Stimulated activated CD4-positive, alpha-beta T cell treated with anti-CD3 and anti-CD28 coated beads, TNF-alpha, amount 100 ng/mL, for 24 hours (primary cell): ENCODE measurements at places on chromosomes 5 and 9.

DNA sequence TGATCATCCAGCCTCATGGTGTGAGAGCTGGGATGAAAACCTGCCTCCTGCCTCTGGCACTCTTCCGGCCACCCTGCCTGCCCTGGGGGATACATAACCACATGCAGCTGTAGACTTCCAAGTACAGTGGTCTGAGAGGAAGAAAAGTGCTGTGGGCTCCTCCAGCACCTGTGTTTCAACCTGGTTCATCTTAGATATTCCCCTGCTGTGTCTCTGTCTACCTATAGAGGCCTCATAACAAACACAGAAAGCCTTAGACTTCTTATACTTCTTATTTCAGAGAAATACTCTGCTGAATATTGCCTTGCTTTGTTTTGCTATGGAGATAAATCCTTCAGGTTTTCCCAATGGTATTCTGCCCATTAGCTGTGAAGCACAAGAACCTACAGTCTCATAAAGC lies 19.6 kb upstream of the TNFAIP8 start:
- no peak for DNase-seq

GRCh38 chr5:97231025-97231636 lies 48.1 kb upstream of the RIOK2 start:
- no peak for DNase-seq

- DNase-seq: no peak
Observed at GRCh38 chr9:127866535-127866934, 10.9 kb downstream of the AK1 start.

GRCh38 chr5:107274571-107274970 lies 396.2 kb downstream of the EFNA5 start:
- no peak for DNase-seq

GRCh38 chr5:65065001-65065511 lies 296.3 kb downstream of the CWC27 start:
- no peak for DNase-seq

DNA sequence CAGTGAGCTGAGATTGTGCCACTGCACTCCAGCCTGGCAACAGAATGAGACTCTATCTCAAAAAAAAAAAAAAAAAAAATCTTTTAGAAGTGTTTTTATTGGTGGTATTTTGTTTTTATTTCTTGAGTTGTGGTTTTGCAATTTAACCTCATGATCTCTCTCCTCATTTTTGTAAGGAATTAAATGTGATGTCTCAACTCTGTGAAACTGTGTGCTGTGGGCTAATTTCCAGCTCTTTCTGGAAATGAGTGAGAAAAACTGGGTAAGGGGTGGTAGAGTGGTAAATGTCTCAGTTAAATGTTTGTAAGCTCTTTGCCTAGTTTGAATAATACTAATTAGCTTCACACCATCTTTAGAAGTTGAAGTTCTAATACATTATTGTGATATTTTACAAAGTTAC lies 29.0 kb downstream of the ACO1 start:
- no peak for DNase-seq

DNA sequence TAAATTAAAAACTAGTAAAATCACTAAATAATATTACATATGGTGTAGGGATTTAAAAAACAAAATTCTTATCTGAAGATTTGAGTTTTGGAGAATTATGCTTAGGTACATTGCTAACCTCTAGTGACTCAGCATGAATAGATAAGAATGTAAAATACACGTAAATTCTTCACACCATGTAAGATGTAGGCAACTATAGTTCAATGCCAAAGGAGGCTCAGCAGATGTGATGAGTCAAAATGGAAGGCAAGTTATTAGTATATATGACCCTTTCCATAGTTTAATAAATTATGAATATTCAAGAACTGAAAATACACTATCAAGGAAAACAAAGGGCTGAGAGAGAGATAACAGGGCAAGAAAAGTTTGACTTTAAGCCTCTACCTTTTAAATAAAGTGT lies 79.0 kb downstream of the MRPS30 start:
- DNase-seq: no peak
